Posterior cingulate gyrus (tissue), 11 donors: ENCODE measurements at places on chromosomes 1 and 21.

DNA sequence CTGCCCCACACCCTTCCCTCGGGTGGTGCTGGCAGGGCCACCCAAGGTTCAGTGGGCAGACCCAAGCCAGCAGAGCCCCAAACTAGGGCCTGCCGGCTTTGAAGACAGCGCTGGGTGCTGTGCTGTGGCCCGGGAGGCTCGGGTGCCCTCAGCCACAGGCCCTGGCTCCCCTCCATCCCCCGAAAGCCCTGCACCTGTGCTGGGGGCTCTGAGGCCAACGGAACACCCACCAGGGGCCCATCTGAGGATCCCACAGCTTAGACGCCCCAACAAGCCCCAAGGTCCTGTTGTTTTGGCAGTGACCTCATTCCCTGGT, 8.6 kb downstream of the ITGB2 start:
- no peak for DNase-seq

DNA sequence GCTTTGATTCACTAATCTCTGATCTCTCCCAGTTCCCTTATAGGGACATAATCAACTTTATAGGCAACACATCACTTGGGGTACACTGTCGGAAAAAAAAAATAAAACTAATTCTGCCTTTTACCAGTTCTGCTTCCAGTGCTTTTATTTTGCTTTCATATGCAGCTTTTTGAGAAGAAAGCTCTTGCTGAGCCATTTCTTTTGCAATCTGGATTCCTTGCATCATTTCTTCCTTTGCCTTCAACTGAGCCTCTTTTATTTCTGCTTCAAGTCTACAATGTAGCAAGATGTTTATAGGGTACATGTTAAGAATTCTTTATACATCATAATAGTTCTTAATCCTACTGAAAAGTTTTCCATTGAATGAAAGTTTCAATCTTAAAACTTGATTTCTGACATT, 30.6 kb downstream of the KIF14 start:
- no peak for DNase-seq

GRCh38 chr1:210214573-210215409, 17.8 kb upstream of the SERTAD4 start:
- no peak for DNase-seq

DNA sequence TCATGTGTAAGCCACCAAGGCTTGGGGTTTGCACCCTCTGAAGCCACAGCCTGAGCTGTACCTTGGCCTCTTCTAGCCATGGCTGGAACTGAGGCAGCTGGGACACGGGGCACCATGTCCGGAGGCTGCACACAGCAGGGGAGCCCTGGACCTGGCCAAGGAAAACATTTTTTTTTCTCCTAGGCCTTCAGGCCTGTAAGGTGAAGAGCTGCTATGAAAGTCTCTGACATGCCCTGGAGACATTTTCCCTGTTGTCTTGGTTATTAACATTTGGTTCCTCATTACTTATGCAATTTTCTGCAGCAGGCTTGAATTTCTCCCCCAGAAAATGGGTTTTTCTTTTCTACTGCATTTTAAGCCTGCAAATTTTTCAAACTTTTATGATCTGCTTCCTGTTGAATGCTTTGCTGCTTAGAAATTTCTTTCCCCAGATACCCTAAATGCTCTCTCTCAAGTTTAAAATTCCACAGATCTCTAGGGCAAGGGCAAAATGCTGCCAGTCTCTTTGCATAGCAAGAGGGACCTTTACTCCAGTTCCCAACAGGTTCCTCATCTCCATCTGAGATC, 295.8 kb downstream of the LTN1 start:
- no peak for DNase-seq

DNA sequence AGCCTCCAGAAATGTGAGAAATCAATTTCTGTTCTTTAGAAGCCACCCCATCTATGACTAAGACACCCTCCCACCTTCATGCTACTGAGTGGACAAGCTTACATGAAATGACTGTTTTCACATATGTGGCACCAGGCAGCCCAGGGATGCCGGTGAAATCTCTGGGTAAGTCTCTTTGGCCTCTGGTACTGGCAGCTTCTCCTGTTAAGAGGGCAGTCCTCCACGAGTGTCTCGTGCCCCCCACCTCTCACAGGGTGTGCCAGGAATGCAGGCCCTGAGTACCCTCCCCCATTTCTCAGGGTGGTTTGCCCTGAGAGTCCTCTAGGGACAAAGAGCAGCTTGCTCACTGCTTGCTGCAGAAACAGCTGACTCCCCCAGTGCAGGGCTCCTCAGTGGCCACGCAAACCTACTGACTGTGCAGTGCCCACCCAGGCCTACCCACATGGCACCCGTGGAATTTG, 3.2 kb upstream of the PRXL2B start:
- DNase-seq, result no peak

- no peak for DNase-seq
Measured at GRCh38 chr1:209326831-209327230, 256.7 kb upstream of the CAMK1G start.

- DNase-seq, result peak; percentile 58
Measured at GRCh38 chr1:43300378-43301094, at the start of gene TIE1. Gene TIE1 (plus strand): TSS chr1:43300982. CDS start chr1:43301072, 90 bp downstream.

DNA sequence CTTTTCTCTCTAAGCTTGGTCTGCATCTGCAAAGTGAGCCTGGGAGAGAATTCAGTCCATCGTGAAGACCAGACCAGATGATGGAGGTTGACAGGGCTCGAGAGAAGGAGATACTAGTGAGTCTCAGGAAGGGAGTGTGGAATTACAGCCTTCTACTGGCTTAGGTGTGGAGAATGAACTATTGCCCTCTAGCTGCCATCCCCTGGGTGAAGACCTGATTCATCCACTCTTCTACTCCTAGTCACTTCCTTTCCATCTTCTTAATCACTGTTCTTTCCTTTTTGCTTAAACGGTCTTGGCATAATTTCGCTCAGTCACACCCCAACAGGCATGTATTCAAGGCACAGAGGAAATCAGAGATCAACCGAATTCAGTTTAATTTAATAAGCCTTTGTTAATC, 34.0 kb upstream of the HSD17B7 start:
- no peak for DNase-seq

- DNase-seq, result no peak
Measured at GRCh38 chr1:162357681-162358266, 18.9 kb downstream of the SPATA46 start.

- DNase-seq, result no peak
Measured at GRCh38 chr1:185343306-185343705, 26.3 kb upstream of the IVNS1ABP start.

- DNase-seq, result no peak
Measured at GRCh38 chr1:180612632-180613031, 19.2 kb upstream of the XPR1 start.

- DNase-seq, result no peak
Measured at GRCh38 chr21:34693192-34693810, 24.5 kb downstream of the CLIC6 start.
